ENCODE measurements at places on chromosomes 16 and 17. TPM values are rescaled to one million over a fixed set of nuclear protein-coding genes. Genes with fewer than 3 reads are reported as not detected.

Gene CIAO2B
- total RNA-seq: 153 TPM

Gene OR4D1
- total RNA-seq: 0.13 TPM

Gene ZFHX3
- 0.21 TPM for total RNA-seq

- no peak for ATAC-seq
These were observed 17.5 kb downstream of the MARCHF10 start for GRCh38 chr17:62790564-62790986.

GRCh38 chr17:30379903-30380381, 1.2 kb downstream of the CPD start:
- peak; percentile 51 for ATAC-seq

GRCh38 chr16:62135911-62136310, 99.7 kb upstream of the CDH8 start:
- ATAC-seq: no peak

GRCh38 chr16:14358697-14359305, 271.3 kb downstream of the PARN start:
- ATAC-seq: no peak

- ATAC-seq: peak; percentile 97
These were observed 24.8 kb downstream of the MYO18A start for GRCh38 chr17:29155227-29155965.

- no peak for ATAC-seq
These were observed 263.8 kb downstream of the HS3ST3A1 start for GRCh38 chr17:13337864-13338371.

DNA sequence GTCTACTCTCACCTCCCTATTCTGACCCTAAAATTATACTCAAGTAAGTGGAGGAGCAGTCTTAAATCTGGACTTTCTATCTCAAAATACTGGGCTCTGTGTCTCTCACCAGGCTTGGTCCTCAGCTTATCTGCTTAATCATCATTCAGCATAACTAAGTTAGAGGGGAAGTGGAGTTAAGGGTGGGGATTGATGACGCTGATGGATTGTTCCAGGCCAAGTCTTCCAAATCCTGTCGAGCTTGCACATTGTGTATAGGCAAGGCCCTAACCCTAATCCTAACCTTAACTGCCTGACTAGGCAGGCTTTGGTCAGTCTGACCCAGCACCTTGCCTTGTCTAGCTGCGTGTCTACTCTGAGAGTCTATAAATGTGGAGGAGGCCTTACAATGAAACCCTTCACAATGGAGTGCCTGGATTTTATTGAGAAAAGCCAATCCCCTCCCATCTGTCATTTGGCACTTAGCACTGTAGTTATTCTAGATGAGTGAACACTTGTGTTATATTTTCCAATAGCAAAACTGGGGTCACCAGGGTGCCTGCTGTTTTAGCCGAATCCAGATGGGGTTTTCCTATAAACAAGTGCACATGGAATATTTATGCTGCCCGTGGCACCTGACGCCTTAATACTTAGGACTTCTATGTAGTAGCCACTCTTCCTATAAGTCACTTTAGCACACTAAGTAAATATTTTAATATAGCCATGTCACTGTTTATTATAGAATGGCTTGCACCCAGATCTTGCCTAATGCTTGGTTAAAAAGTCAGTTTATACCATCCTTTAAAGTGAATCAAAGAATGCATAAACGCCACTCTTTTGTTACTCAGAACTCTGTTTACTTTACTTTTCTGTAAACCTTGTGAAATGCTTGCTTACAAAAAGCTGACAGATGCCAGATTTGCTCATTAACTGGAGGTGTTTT, 193.2 kb upstream of the MYOCD start:
- no peak for ATAC-seq

DNA sequence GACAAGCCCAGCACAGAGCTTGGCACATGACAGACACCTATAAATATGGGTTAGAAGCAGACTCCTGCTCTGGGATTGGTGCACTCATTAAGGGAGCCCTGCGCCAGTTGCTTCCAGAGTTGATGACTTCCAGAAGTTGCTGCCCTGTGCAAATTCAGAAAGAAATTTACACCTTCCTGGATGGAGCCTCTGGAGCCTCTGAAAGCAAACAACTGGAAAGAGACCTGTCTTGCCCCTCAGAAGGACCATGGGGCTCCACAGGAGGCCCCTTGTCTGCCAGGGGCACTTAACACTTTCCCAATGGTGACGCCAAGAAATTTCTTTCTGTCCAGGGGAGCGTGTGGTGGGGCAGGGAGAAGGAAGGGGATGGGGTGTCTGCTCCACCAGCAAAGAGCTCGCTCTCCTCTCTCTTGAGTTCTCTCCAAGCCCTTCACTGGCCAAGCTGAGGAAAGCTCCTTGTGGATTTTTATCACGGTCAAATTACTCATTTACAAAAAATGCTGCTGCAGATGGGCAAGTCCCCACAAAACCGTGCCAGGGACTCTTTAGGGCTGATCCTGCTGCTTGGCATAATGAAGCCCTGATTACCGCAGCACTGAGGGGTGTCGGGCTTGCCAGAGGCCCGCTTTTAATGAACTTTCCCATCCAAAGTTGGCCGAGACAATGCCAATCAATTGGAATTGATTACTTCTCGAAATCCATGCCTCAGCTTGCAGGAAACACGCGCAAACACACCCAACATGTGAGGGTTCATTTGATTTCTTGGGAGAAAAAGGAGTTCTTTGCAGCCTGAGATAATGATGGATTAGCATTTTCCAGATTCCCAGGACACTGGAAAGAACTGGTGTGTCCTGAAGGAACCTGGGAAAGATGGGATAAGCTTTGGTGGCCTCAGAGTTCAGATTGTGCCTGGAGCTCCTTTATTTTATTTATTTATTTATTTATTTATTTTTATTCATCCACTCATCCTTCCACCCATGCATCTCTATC, 583.6 kb upstream of the CDH5 start:
- no peak for ATAC-seq

- no peak for ATAC-seq
These were observed 42.6 kb downstream of the TENT4B start for GRCh38 chr16:50195756-50196155.

GRCh38 chr17:79830763-79831264, 8.4 kb downstream of the CBX4 start:
- ATAC-seq: no peak

DNA sequence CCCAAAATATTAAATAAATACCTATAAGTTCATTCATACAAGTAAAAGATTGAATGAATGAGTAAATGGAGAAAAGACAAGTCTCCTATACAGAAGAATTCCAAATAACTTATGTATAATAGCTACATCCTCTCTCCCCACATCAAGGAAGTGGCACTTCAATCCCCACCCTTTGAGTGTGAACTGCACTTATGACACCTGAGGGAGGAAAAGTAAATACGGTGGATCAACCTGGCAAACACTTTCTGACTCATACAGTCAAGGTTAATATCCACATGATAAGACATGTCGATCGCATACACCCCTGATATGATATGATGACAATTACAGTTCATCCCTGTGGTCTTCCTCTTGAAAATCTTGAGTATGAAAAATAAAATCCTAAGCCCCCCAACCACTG, 18.0 kb downstream of the SLFN12L start:
- ATAC-seq: no peak

Measured in activated T-helper 17 cell treated with anti-CD3 and anti-CD28 coated beads, Interleukin-2, amount 50 U/mL, for 72 hours (primary cell).